ENCODE measurements at places on chromosomes 6 and 20.

DNA sequence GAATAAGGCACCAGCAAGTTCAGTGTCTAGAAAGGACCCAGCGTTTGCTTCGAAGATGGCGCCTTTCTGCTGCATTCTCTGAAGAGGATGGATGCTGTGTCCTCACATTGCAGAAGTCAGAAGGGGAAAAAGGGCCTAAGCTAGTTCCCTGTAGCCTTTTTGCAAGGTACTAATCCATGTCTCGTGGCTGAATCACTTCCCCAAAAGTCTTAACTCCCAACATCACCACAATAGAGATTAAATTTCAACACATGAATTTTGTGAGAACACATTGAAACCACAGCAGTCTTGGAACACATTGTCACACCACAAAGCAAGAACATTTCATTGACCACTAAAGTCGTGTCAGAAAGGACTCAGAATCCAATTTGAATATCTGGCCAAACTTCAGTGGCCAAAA, 42.1 kb downstream of the KLHL31 start:
- no peak for DNase-seq

- no peak for DNase-seq
Observed at GRCh38 chr20:15242773-15243172, 905.4 kb upstream of the FLRT3 start.

DNA sequence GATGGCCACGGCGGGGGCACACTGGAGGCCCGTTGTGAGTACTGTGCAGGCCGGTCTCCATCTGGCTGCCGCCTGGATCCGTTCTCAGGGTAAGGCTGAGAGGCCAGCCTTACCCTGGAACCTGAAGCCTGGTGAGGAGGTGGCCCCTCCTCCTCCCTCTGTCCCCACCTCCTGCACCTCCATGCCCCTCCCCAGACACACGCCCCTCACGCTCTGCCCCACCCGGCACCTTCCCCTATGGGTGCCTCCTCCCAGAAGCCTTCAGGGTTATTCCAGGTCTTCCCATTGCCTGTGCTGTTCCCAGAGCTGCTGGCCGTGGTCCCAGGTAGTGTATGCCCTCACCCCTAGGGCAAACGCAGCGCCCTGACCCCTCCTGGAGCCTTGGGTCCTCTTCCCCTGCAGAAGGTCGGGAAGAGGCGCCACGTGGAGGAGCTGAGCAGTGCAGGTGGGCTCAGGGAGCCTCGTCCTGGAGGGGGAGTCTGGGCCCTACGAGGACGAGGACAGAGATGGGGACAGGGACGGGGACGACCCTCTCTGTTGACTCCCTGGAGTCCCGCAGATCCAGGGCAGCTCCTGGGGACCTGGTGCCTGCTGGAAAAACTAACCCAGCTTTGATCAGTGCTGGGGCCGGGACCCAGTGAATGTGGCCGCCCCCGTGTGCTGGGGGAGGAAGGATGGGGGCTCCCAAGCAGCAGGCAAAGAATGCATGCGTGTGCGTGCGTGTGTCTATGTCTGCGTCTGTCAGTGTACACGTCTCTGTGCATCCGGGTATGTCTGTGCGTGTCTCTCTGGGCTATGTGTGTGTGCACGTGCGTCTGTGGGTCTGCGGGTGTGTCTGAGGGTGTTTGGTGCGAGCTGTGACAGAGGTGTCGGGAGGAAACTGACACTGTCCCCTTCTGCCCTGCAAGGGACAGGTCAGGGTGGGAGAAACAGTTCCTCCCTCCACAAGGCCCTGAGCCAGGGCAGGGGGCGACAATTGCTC, 8.2 kb upstream of the HRH3 start:
- DNase-seq = no peak

DNA sequence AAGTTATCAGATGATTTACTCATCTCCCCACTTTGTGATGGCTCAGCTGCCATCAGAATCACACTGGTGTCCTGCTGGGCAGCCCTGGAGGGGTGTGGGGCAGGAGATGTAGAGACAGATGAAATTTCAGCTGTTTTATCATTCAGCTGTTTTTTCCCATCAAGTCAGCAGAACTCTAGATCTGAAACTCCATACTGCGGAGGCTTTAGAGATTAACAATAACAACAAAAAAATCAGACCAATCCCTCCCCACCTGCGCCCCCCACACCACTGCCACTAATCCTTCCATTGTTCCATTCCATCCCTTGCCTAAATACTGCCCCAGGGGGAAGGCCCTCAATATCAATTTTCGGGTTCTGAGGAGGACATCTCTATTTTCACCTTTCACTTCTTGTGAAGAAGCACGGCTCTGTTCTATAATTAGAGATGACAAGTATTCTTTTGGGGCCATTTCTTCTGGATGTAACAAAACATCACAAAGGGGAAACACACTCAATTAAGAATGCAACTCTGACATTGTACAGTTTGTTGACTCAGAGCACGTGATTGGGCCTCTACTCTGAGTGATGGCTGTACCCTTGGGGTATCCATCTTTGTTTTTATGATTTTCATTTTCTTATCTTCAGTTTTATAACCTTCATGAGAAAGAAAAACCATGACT, 396.3 kb downstream of the ZFAND3 start:
- no peak for DNase-seq

DNA sequence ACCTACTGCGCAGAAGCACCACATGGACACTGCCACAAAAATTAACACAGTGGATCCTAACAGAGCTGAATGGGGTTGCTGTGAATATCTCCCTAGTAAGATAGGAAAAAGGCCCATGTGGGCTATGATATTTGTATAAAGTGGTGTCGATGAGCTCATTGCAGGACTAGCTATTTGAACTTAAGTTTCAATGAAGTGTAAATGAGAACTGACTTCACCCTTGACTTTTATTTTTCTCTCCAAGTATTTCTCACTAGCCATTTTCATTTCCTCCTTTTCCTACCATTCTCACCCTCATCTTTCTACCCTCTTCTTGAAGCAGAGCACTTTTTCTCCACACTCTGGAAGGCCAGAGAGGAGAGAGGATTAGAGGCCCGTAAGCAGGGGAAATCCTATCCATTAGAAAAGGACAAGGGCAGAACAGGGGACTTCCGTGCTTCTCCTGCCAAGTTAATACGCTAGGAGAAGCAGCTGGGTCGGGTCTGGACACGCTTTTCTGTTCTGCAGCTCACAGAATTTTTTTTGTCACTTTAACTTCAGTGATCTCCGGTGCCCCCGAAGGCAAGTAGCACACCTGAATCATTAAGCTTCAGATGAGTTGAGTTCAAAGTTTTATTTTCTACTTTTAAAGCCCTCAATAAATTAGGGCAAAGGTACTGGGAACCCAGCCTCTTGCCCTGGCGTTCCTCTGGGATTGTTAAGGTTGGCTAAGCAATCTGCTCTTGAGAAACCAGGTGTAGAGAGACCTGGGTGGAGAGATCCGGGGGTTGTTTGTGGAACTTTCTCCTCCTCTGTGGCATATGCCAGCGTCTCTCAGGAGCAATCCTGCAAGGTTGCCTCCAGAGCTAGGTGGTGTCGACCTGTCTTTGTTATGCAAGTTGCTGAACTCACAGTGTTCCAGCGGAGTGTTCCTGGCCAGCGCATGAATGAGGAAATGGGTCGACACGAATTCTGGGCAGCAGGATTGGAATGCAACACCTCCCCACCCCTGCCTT, 56.2 kb upstream of the ARID1B start:
- DNase-seq = no peak

DNA sequence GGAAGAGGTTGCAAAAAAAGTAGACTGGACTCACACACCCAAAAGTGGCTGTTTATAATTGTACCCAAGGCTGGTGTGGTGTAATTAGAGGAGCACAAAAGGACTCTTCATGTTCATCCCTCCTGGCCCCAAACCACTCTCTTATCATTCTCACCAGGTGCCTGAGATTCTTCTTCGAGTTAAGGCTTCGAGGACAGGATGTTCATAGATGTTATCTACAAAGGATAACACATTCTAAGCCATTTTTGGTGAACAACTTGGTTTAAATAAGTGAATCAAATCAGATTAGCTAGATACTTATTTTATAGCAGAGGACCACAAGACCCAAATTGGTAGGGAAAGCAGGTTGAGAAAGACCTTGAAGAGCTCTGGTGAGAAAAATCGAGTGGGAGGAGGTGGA, 73.1 kb upstream of the SUPT3H start:
- no peak for DNase-seq

- DNase-seq = no peak
Observed at GRCh38 chr20:53409447-53409717, 184.3 kb downstream of the ZNF217 start.

GRCh38 chr6:3151691-3152090, 5.7 kb downstream of the TUBB2A start:
- no peak for DNase-seq

- peak; percentile 40 for DNase-seq
Observed at GRCh38 chr6:30396833-30397479, 52.0 kb downstream of the RPP21 start.

DNA sequence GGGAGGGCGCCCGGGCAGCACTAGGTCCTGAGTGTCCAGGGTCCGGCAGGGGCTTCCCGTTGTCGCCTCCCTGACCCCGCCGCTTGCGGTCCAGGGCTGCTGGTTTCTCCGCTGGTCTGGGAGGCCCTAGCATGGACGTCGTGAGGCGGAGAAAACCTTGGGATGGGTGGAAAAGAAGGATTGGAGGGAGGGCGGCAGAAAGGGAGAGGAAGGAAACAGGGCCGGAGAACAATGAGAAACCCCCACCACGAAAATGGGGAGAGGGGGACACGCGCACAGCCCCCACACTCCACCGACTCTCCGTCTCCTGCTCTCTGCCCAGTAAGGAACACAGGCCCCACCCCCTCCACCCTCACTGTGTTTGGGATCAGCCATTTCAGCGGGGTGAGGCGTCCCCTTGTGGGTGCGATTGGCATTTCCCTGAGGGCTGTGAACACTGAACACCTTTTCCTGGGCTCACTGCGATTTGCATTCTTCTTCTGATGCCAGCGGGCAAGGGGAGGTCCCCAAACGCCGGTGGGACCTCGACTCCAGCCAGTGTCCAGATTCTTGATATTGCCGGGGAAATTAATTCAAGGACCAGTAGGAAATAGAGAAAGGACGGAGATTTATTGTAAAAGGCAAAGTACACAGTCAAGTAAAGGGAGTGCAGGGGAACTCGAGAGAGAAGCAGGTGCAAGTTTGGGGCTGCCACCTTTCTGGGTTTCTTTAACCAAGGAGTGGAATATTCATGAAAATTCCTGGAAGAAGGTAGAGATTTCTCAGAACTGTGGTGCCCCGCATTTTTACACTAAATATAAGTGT, 3.3 kb upstream of the RAET1G start:
- DNase-seq = peak; percentile 92

DNA sequence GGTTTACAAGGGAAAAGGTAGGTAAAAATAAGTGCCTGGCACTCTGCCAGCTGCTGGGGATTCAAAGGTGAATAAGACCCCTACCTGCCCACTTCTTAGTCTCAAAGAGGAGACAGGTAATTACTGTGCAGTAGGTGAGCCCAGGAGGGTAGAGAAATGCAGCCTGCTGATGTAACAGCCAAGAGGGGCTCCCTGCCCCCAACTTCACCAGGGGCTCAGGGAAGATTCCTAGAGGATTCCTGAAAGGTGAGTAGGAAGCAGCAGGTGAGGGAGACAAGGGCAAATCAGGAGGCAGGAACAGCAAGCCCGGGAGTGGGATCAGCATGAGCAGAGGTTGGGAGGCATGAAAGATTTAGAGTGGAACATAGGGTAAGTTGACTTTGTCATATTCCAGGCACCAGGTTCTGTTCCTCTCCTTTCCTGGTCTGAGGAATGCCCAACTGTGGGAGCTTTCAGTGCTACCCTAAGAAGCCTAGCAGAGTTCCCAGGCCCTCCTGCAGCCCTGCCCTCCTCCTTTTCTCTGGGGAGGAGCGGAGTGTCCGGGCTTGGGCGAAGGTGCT, 258.1 kb downstream of the LRFN2 start:
- no peak for DNase-seq

- no peak for DNase-seq
Observed at GRCh38 chr6:128112494-128112893, 211.6 kb upstream of the THEMIS start.

DNA sequence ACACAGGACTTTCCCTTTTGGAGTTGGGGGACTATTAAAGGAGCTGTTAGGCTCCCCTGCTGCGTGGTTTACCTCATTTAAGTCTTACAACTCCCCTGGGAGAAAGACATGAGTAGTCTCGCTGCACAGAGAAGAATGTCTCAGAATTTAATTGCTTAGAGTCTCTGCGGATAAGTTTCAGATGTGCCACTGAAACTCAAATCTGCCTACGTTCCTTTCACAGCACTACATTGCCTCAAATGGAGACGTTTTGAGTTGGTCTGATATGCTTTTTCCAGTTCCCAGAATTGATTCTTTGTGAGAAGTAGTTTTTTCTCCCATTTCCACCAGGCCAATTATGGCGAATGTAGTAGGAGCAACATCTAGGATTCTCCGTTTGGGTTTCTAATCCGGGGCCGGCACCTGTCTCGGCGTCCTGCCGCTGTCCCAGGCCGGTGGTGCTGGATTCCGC, 532 bp upstream of the SLC35F1 start:
- DNase-seq = peak; percentile 38

DNA sequence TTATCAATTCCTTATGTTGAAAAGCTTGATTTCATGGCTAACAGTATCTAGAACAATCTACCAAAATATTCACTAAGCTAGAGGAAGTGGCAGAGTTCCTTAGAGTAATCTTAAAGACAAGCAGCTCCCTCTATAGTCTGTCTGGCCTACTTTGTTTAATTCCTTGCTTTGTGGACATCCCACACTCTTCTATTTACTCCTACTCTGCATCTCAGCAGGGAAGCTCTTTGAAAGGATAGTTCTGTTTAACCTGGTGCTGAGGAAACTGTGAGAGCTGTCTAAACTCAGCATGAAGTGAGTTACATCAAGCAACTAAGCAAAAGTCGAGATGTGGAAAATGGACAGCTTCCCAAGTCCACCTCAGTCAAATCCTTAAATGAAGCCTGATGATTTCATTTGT, 4.3 kb downstream of the REV3L start:
- DNase-seq = no peak

DNA sequence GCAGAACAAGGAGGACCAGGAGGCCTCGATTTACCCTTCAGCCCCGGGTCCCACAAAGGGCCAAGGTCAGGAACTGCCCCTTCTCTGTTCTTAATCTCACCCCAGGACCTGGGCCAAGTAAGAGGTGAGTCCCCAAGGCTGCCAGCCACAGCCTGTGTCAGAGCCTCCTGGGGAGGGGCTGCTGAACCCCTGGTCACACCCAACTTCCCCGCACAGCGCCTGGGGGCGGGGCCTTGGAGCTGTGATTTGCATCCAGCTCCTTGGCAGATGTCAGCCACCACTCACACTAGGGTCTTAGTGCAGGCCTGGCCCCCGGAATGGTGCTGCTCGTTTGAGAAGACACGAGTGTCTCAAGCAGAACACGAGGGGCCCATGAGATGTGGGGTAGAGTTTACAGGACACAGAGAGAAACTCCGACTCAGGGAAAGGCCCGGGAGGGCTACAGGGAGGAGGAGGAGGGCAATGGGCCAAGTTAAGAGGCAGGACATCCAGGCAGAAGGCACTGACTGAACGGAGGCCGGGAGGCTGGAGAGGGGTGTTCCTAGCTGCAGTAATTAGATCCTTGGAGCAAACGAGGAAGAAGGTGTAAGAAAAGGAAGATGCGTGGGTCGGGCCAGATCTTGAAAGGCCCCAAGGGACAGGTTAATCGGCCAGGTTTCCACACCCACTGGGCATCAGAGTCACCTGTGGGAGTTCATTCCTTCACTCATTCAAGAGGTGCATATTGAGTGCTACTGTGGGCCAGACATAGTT, 26.9 kb downstream of the ZBP1 start:
- DNase-seq = no peak

GRCh38 chr6:138765896-138766655, 7.5 kb upstream of the CCDC28A start:
- peak; percentile 57 for DNase-seq

- no peak for DNase-seq
Observed at GRCh38 chr6:25623879-25624278, 28.1 kb upstream of the SCGN start.
